ENCODE measurements at places on chromosomes 1 and 21. TPM values are rescaled to one million over a fixed set of nuclear protein-coding genes. Genes with fewer than 3 reads are reported as not detected.
A peak's percentile ranks its signal among the peaks of the same experiment; 100 is the strongest.

The KRTAP15-1 gene
- total RNA-seq, result not detected

The LAD1 gene
- total RNA-seq, result not detected

- no peaks in the 10 kb centered on the region for H3K27me3 ChIP-seq
- H3K27ac ChIP-seq, result no peak overlapping the region
- H3K4me3 ChIP-seq, result no peak overlapping the region
- peaks cover 62% of the 10 kb centered on the region for H3K36me3 ChIP-seq
Measured at GRCh38 chr1:26574719-26575251, 45.2 kb downstream of the RPS6KA1 start.

DNA sequence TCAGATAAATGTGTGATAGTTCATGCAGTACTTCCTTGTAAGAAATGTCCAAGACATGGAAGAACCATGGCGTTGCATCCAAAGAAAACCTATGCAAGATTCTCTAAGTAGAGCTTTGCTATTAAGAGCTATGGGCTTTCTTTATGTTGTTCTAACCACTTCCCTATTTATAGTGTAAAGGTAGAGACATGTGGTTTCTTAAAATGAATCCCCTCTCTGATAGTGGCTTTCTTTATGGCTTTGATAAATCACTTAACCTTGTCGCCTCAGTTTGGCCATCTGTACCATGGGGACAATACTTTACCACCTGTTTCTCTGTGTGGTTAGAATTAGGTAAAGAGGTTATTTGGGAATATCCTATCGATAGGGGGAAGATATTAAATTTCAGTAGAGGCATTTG, 305.5 kb downstream of the NFIA start:
- H3K4me3 ChIP-seq, result no peak overlapping the region
- H3K4me1 ChIP-seq, result no peaks in the 10 kb centered on the region
- no peaks in the 10 kb centered on the region for H3K27me3 ChIP-seq
- H3K27ac ChIP-seq, result no peak overlapping the region

The OR10Z1 gene
- total RNA-seq, result not detected

- H3K27me3 ChIP-seq, result no peaks in the 10 kb centered on the region
- H3K4me3 ChIP-seq, result peak overlapping the region; percentile 20
- DNase-seq, result no peak
- peak overlapping the region; percentile 70 for H3K27ac ChIP-seq
- H3K4me1 ChIP-seq, result peaks cover 84% of the 10 kb centered on the region
Measured at GRCh38 chr21:31161157-31161556, 122.9 kb upstream of the KRTAP19-8 start.

GRCh38 chr1:52727956-52728656, 1.9 kb downstream of the ZYG11B start:
- DNase-seq, result no peak
- H3K27me3 ChIP-seq, result no peaks in the 10 kb centered on the region
- peaks cover 15% of the 10 kb centered on the region for H3K36me3 ChIP-seq
- H3K4me3 ChIP-seq, result peak overlapping the region; percentile 76
- H3K27ac ChIP-seq, result no peak overlapping the region

GRCh38 chr1:153752571-153753195, 22.5 kb upstream of the SLC27A3 start:
- no peak overlapping the region for H3K27ac ChIP-seq
- no peaks in the 10 kb centered on the region for H3K27me3 ChIP-seq
- no peak overlapping the region for H3K4me3 ChIP-seq
- H3K36me3 ChIP-seq, result peaks cover 8% of the 10 kb centered on the region
- no peaks in the 10 kb centered on the region for H3K4me1 ChIP-seq

The PLPP3 gene
- not detected for total RNA-seq

- no peak overlapping the region for H3K27ac ChIP-seq
- DNase-seq, result no peak
- no peaks in the 10 kb centered on the region for H3K4me1 ChIP-seq
- H3K36me3 ChIP-seq, result no peaks in the 10 kb centered on the region
Measured at GRCh38 chr1:212542761-212543187, 65.8 kb upstream of the ATF3 start.

The LCK gene
- 515 TPM for total RNA-seq

The USH2A gene
- total RNA-seq, result not detected

DNA sequence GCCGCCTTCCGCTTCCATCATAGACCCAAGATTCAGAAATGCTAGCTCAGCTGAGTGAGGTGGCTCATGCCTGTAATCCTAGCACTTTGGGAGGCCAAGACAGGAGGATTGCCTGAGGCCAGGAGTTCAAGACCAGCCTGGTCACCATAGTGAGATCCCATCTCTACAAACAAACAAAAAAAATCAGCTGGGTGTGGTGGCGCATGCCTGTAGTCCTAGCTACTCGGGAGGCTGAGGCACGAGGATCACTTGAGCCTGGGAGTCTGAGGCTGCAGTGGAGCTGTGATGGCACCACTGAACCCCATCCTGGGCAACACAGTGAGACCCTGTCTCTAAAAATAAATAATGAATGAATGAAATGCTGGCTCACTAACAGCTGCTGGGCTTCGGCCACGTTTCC, 39.7 kb downstream of the TOMM20 start:
- no peak overlapping the region for H3K4me3 ChIP-seq
- peaks cover 7% of the 10 kb centered on the region for H3K4me1 ChIP-seq
- H3K27me3 ChIP-seq, result peaks cover 7% of the 10 kb centered on the region
- DNase-seq, result no peak
- H3K27ac ChIP-seq, result no peak overlapping the region

The FAM72C gene
- not detected for total RNA-seq
